ENCODE measurements at places on chromosomes 11 and 22.

DNA sequence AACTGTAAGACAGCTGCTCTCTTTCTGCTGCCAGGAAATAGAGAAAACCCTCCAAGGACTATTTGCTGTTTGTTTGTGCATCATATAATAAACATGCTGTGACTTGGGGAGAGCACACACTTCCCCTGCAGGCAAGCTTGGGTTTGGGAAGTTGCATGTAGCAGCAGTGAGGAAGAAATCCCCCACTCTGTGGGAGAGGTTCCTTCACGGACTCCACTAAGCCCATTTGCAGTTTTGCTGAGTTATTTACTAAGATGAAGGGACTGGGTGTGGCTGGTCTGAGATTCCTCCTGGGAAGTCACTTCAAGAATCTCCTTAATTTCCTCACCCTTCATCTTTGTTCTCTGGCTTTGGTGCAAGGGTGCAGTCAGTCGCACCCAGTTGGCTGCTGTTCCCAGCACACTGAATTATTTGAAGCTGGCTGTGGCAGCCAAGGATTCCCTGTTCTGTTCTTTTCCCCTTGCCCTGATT lies 104.9 kb downstream of the ARFGAP2 start:
- no peak for DNase-seq

- no peak for DNase-seq
Measured at GRCh38 chr11:120179057-120179672, 31.7 kb upstream of the OAF start.

- no peak for DNase-seq
Measured at GRCh38 chr11:64245401-64245796, 1.3 kb downstream of the PPP1R14B start.

GRCh38 chr11:104650234-104650633 lies 248.0 kb downstream of the CASP12 start:
- no peak for DNase-seq

GRCh38 chr11:18452927-18453326 lies 2.7 kb upstream of the LDHAL6A start:
- DNase-seq = no peak

DNA sequence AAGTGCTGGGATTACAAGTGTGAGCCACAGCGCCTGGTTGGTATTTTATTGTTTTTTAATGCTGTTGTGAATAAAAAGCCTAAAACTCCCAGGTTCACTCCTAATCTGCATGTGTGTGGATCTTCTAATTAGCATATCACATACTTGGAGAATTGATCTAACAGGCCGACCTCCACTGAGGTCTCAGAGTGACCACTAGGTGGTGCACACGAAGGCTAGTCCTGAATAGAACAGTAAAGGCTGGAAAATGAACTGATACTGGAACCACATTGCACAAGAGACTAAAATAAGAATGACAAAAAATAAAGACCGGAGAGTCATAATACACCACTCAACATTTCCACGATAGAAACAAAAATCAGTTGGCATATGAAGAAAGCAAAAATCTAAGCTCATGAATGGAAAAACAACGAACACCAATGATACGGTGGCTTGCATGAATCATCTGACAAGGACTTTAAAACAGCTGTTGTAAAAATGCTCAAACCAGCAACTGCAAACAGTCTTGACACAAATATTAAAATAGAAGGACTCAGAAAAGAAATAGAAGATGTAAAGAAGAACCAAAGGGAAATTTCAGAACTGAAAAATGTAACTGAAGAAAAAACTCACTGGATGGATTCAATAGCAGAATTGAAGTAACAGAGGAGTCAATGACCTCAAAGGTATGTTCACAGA lies 19.2 kb downstream of the PIM3 start:
- no peak for DNase-seq

- no peak for DNase-seq
Measured at GRCh38 chr22:40791241-40791640, 27.9 kb downstream of the SLC25A17 start.

DNA sequence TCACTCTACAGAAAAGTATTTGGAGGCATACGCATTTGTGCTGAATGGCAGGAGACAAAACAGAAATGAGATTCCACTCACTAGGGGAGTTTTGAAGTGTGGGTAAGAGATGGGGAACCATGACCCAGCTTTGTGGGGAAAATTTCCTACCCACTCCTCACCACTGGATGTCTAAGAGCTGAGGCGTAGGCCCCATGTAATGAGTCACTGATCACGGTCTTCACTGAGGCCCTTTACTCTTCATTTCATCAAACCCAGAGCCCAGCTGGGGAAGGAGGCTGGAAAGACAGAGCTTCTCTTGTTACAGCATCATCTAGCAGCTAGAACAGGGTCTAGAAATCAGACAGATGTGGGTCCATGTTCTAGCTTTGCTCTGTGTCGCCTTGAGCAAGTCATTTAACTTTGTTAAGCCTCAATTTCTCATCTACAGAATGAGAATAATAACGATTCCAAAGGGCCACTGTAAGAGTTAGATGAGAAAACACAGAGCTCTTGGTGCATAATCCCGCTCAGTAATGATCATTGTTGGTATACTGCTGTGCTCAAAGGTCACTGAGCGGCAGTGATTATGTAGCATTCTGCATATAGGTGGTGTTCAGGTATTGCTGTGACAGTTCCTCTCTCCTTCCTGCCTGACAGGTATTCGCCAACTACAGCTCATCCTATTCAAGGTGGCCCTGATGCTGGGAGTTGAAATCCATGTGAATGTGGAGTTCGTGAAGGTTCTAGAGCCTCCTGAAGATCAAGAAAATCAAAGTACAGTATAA lies 97.2 kb downstream of the MICAL2 start:
- DNase-seq = no peak

DNA sequence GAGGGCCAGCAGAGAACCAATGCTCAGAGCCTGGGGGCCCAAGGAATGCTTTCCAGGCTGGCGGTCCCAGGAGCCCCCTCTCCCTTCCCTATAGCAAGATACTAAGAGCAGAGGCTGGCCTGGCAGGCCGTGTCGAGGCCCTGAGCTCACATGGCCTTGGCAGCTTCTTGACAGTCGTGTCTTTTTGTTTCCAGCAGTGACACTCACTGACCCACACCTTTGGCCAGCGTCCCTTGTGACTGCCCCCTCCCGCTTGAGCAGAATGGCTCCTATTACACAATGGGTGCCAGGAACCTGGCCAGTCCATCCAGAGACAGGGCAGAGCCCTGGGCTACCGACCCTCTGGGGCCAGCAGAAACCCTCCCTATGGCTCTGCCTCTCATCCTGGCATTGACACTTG lies 6.4 kb upstream of the CCND1 start:
- DNase-seq = no peak

DNA sequence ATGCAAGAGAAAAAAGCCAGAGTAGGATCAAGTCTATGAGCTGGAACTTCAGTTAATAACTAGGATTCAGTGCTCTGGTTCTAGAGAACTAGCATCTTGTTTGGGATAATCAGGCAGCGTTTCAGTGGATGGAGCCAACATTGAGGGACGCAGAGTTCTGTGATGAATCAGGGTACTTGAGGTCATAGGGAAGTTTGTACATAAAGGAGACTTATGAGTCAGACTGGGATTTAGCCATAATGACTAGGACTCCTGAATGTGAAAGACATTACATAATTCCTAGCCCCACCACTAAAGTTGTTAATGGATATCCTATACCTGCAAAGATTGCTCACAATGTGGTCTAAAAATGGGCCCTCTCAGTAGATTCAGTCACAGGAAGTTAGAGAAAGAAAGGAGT lies 6.8 kb downstream of the SLN start:
- no peak for DNase-seq

DNA sequence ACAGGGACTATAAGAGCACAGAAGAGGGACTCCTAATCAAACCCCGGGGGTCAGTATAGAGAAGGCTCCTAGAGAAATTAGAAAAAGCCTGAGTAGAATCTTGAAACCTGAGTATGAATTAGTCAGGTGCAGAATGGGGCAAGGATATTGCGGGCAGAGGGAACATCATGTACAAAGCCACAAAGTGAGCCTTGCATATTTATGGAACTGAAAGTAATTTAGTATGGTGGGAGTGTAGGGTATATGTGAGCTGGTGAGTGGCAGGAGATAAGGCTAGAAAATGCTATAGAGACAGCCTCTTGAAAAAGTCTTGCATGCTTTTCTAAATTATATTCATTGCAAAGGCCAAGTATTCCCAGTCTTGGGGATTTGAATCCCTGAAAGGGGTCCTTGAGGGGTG lies 93.7 kb downstream of the STIM1 start:
- DNase-seq = no peak

DNA sequence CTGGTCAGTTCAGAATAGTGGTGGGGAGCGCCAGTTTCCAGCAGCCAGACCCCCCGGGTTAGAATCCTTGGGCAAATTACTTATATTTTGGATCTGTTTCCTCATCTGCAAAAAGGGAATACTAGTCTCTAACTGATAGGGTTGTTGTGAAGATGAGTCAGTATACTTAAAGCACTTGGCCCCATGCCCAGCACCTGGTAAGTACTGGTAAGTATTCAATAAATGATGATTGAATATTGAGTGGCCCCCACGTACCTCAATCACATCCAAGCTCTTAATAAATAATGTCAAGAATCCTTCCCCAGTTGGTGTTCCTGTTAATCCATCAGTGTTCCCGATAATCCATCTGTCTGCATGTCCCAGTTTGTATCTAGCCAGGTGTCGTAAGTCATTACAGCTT lies 12.1 kb downstream of the ACP2 start:
- no peak for DNase-seq

GRCh38 chr11:70853068-70853769 lies 399.2 kb downstream of the SHANK2 start:
- no peak for DNase-seq

DNA sequence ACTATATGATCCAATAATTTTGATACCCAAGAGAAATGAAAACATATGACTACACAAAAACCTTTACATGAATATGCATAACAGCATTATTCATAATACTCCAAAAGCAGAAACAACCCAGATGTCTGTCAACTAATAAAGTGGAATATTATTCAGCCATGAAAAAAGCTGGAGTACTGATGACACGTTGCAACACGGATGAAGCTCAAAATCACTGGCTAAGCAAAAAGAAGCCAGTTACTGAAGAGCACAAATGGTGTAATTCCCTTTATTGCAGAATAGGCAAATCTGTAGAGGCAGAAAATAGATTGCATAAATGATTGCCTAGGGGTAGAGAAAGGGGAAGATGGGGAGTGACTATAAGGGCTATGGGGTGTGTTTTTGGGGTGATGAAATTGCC lies 117.6 kb upstream of the FGF3 start:
- no peak for DNase-seq

DNA sequence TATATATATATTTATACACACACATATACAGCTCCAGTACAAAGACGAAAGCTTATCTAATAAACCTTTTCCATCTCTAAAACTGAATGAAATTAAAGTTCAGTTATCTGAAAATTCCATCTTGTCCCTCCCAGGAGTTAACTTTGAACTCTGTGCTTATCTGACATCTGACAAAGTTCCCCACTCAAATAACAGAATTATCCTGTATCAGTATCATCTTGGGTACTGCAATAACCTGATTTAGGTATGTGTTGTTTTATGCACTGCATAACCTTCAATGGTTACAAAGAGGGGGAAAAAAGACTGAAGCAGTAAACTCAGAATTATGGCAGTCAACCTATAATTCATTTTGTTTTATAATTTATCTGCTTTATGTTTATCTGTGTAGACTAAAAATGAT lies 96.6 kb downstream of the SGSM3 start:
- DNase-seq = no peak

- DNase-seq = no peak
Measured at GRCh38 chr11:96337541-96338431, 5.2 kb downstream of the MAML2 start.

GRCh38 chr11:118910309-118911112 lies 15.2 kb downstream of the BCL9L start:
- DNase-seq = no peak

GRCh38 chr11:128579798-128580504 lies 7.4 kb downstream of the ETS1 start:
- no peak for DNase-seq

DNA sequence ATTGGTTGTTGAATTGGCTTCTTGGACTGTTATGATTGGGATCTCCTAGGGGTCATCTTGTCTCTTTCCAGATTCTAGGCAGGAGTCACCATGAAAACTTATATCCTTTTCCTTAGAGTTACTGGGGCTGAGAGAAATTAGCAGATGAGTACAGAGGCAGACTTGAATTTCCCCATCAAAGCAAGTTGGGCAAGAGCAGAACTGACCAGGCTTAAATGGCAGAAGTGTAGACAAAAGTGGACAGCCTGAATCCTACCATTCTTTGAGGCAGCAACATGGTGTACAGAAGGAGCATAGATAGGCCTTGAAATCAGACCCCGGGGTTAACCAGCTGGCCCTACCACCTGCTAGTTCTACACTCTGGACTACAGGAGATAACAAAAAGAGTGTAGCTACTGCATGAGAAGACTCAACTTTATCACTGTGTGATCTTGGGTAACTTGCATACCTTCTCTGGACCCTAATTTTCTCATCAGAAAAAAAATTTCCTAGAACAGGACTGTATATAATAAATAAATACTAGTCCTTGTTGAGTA lies 427.4 kb upstream of the CADM1 start:
- no peak for DNase-seq

DNA sequence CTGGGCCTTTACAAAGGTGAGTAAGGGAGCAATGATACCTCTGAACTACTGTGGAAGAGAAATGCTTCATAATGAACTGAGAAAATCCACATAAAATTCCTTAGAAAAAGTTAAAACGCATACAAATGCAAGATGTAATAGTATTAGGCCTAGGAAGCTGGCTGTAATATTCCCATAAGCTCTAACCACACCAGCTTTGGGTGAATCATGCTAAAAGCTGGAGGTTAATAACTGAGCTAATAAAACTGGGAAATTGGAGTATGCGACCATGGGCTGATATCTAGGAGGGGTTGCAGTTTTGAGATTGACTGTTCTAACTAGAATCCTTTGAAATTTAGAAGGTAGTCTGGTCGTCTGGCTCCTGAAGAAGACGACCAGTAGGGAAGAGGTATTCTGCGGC lies 28.6 kb upstream of the RCE1 start:
- DNase-seq = no peak

DNA sequence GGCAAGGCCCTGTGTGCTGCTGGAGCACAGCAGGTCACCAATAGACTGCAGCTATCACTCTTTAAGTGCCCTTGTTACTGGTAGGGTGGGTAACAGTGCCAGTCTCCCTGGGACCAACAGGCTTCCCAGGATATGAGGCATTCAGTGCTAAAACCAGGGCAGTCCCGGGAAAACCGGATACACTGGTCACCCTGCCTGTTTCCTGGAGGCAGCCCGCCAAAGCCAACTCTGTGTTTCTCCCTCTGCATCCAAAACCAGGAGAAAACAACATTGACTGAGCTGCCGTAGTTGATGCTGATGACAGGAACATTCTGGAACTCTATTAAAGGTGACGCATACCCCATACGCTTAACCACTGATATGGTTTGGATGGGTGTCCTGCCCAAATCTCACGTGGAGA lies 149.1 kb downstream of the SHANK2 start:
- no peak for DNase-seq

- no peak for DNase-seq
Measured at GRCh38 chr11:79538775-79539174, 97.9 kb upstream of the TENM4 start.

- no peak for DNase-seq
Measured at GRCh38 chr11:26028393-26028911, 303.5 kb upstream of the ANO3 start.

GRCh38 chr11:128607819-128608218 lies 20.5 kb upstream of the ETS1 start:
- DNase-seq = no peak

Measured in stimulated activated CD8-positive, alpha-beta memory T cell treated with anti-CD3 and anti-CD28 coated beads, Interleukin-4, amount 100 ng/mL, for 4 hours (primary cell).